GM04503 (cell line): ENCODE measurements at places on chromosomes 7 and 10.

DNA sequence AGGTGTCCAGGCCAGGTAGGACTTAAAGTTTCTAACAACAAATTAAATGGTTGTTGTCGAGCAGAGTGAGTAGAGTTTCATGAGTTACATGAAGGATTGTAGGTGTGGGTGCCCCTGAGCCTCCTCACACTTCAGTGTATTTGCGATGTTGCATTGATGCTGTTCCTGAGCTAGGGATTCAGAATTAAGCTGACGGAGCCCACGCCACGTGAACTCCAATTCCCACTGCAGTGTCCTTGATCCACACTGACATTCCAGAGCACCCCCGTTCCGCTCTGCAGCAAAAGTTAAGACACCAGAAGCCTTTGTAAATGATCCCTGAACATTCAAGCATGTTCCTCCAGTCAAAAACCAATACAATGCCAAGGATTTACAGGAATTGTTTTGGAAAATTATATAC, 78.8 kb upstream of the SEC61G start:
- no peak for DNase-seq

GRCh38 chr7:155950898-155951553, 138.8 kb upstream of the SHH start:
- DNase-seq: no peak

DNA sequence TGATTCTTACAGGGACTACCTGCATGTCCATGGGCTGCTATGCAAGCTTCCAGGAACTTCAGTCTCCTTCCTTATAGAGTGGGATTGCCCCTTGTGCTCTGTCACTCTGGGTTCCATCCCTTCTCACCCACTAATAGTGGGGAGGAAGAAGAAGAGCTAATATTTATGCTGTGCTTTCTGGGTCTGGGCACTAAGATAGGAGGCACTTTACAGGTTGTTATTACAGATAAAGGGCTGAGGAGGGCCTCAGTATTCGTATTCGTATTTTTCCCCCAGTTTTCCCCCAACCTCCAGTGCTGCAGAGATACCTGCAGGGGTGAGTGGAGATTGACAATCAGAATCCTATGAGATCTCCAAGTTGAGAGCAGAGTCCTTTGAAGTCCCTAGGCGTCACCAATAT, 14.2 kb downstream of the HK1 start:
- no peak for DNase-seq

- no peak for DNase-seq
Measured at GRCh38 chr7:92156990-92157389, 22.0 kb downstream of the LRRD1 start.

DNA sequence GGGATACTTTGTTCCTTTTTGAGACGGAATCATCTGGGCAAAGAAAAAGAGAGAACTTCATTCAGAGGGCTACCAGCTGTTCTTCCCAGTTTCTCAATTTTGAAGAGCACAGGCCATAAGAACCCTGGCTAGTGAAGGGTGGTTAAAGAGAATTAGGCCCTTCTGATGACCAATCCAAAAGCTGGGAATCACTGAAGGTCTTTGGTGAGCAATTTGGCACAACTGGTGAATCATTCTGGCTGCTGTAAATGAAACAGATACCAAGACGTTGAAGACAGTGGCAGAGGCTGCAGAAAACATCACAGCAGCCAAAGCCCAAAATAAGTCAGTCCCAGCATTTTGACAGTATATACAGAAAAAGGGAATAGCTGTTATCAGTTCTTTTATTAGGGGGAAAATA, 5.1 kb downstream of the RAPGEF5 start:
- no peak for DNase-seq
